ENCODE measurements at places on chromosomes 7 and 10. TPM values are rescaled to one million over a fixed set of nuclear protein-coding genes. Genes with fewer than 3 reads are reported as not detected.

Gene CACUL1
- 49.9 TPM for total RNA-seq

DNA sequence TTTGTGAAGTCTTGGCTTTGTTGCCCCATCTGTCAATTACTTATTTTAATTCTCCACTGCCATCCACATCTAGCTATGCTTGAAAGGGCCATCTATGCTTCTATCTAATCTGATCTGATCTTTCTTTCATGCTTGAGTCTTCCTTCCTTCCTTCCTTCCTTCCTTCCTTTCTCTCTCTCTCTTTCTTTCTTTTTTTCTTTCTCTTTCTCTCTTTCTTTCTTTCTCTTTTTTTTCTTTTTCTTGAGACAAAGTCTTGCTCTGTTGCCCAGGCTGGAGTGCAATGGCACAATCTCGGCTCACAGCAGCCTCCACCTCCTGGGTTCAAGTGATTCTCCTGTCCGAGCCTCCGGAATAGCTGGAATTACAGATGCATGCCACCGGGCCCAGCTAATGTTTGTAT, 11.3 kb downstream of the TFR2 start:
- DNase-seq = no peak

Gene GALNT17
- total RNA-seq = 7.8 TPM

DNA sequence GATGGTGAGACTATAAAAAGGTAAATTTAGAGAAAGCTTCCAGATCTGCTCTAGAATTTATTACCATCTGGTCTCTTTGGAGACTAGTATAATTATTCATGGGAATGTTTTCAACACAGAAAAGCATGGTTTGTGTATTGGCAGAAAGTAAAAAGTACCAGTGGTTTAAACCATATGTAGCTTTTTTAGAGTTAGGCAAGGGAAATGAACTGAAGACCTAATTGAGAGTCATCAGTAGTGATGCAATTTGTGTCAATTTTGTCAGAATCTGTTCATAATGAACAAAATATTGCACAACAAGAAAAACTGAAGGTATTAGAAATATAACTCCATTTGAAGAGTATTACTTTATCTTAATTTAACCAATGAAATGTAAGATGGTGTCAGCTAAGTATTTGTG, 181.4 kb downstream of the ADK start:
- peak; percentile 25 for DNase-seq

DNA sequence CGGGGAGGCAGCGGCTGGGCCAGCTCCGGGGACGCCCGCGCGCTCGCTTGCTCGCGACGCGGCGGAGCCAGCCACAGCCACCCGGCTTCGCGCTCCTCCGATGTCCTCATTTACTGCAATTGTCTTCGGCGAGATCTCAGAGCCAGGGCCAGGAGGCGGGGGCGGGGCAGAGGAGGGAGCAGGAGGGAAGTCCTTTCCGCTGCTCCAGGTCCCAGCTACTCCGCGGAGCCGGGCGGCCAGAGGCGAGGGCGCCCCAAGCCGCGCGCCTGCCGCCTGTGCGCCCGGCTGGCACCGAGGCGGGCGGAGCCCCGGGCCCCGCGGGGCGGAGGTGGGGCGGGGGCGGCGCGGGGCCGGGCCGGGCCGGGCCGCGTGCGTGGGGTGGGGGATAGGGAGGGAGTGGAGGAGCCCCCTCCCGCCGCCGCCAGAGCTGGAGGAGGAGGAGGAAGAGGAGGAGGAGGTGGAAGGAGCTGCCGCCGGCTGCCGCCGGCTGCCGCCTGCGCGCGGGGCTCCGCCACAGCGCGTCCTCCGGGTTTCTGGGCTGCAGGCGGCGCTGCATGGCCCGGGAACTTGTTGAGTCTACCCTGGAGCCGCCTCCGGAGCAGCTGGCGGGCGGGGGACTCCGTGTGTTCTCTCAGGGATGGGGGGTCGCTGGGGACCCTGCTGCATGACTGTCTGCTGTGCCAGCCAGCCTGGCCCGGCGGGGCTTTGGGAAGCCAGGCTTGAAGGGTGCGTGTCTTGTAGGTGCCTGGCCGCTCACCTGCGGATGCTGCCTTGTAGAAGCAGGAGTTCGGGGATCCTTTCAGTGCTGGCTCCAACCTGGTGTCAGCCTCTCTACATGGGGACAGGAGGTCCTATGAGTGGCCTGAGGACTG, at the start of gene INSYN2A:
Gene INSYN2A, minus strand, starts transcription at position 310 of the 872 bp plus-strand sequence. CDS start 20,196 bp downstream, outside the sequence.
- peak; percentile 44 for DNase-seq

DNA sequence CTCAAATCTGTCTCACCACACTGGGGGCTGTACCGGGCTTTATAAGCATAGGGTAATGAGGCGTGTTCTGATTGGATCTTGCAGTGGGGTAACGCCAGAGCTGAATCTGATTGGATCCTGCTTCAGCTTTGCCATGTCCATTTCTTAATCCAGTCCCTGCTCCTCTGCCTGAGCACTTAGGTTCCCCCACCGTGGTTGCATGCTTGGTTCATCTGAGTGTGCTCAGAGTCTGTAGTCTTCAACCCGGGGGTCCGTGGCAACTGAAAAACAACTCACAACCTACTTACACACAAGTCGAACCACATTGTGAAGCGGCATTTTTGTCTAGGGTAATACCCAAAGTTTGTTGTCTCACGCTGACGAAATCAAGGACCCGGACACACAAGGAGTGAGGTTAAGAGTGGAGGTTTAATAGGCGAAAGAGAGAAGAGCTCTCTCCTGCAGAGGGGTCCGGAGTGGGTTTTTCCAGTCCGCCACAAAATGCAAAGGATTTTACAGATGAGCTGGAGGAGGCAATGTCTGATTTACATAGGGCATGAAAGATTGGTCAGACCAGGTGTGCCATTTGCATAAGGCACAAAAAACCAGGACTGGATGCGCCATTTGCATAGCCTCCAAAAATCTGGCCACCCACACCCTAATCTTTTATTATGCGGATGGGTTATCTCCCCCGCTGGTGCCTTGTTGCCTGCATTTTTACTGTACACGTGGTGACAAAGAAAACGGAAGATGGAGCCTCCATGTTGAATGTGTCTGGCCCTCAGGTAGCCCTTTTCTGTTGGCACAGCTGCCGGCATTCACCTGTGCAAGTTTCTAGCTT, 641.8 kb upstream of the FOXK1 start:
- no peak for DNase-seq
